ENCODE measurements at places on chromosomes 4 and X.

DNA sequence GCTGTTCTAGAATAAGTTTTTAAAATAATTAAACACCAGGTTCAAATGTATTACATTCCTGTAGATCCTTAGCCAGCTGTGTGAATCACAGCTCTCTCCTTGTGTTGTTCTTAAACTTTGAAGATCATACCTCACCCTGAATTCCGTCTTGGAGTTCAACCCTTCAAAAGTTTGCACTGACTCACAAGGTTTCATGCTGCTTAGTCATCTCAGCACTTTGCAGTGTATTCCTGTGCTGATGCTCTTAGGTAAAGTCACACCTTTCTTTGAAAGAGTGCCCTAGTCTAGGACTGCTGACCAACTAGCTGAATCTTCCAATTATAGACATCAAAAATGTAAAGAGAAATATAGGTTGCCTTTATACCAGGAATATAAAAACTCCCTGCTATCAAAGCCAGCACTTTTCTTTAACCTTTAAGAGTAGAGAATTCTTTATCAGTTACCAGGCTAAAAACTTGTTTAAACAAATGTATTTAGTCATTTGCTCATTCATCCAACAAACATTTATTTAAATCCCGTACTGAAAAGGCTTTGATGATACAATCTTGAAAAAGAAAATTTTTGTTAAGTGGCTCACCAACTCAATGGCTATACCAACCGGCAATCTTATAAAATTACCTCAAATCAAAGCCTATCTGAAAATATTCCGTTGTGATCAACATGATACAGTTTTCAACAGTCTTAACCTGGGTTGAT lies 169.7 kb downstream of the RAP1GDS1 start:
- no peak for DNase-seq

DNA sequence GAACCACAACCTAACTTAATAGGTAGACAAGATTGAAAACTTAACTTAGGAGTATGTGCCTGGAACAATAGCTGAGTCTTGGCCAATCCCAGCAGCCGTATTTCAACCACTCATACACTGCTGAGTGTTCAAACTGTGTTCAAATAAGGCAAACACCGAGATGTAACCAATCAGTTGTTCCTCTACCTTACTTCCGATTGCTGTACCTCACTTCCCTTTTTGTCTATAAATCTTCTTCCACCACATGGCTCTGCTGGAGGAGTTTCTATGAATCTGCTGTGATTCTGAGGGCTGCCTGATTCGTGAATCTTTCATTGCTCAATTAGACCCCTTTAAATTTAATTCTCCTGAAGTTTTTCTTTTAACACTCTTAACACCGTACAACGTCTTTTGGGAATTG lies 108.0 kb downstream of the ANAPC4 start:
- DNase-seq = no peak

GRCh38 chr4:67721315-67721769 lies 20.4 kb upstream of the UBA6 start:
- DNase-seq = no peak

DNA sequence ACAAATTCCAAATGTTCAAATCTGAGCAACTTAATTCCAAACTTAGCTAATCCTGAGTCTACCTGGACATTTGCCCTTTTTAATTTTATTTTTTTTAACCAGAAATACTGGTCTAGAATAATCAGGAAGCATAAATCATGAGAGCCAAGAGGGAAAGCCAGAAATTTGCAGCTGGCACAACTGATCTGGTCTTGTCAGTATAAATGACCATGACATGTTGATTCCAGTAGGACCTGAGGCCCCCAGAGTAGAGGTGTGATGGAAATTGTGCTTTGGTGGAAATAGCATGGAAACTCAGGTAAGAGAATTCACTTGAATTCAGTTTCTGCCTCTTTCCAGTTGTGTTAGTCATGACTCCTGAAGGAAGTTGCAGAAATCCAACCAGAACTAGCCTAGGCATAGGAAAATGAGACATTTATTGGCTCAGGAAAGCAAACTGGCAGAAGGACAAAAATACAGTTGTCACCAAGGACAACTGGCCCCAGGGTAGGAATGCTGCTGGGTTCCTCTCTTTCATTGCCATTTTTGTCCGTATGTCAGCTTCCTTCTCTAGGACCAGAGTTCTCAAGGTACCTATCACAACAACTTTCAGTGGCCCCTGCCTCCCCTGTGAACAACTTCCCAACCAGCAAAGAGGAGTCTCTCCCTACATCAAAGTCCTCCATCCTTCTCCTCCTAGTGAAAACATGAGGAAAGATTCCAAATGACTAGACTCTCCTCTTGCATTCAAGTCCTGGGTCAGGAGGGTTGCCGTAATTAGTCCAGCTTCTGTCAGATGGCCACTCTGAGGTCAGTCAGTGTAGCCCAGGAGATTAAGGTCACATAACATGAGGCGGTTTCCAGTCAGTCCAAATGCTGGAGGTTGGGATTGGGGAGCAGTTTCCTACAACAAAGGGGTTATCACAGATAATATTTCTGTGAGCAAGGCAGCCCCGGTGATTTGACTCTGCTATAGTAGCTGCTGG lies 29.3 kb upstream of the MYOZ2 start:
- DNase-seq = no peak

GRCh38 chr4:134388351-134388750 lies 186.8 kb upstream of the PABPC4L start:
- DNase-seq = no peak

DNA sequence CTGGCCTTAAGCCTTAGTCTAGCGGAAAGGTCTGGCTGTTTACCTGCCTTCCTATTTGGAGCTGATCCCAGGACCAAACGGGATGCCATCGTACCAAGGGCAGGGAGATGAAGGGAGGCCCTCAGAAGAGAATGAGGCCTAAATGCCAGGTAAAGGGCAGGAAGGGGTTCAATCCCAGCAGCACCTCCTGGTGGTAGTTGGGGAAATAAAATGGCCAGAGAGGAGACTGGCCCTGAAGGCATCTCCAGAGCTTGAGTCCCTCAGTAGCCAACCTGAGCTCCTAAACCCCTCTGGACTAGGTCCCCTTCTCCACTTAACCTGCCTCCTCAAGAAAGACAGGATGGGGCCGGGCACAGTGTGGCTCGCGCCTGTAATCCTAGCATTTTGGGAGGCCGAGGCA lies 53.7 kb downstream of the KDM5C start:
- DNase-seq = no peak

DNA sequence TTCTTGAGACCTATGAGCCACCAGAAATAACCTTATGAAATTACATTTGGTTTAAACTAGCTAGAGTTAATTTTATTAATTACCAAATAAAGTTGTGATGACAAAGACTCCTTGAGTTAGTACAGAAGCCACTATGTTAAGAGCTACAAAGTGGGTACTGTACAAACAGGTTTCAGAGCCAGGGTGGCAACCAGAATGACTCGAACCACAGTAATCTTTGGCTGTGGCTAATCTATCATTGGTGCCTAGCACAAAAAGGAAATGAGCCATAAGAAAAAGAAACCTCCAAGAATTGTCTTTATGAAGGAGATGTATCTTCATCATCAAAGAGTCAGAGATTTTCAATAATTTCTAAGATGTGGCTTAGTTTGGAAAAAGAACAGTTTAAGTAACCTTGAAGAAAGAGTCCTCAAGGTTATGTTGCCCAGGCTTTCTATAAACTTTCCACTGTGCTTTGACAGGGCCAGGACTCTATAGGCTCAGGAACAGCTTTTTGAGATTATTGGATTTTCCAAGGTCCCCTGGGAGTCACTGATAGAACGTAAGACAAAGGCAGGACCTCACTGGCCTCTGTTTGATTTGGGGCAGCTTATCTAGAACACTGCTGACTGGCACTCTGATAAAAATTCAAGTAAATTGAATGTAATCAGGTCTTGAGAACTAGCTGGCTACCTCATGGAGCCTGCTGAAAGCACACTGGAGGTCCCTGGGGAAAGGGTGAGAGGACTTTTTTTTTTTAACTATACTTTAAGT lies 777.7 kb downstream of the STIM2 start:
- no peak for DNase-seq

GRCh38 chrX:144732588-144732987 lies 514.7 kb upstream of the SPANXN1 start:
- no peak for DNase-seq

DNA sequence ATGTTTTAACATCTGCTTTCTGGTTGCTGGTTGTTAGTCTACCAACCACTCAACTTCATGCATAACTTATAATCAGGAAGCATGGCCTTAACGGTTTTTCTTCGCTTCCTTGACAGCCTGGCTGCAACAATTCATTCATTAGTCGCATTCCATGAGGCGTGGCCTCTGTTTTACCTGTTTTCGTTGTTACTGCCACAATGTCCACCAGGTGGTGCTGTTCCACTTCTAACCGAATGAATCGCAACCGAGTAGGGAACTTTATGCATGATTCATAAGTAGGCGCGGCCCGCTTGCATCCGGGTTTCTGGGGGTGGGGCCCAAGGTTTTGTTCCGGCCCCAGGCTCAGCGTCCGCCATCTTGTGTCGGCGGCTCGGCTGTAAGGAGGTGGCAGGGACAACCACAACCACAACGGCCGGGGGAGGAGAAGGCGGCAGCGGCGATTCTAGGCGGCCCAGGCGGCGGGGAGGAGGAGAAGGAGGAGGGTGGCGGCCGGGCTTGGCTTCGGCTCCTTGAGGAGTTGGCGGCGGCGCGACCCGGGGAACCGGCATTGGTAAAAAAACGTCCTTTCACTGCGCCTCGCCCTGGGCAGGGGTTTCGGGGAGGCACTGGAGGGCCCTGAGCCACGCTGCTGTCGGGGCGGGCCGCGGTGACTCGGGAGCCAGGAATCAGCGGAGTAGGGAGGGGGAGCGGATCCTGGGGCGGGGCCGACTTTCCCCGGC lies at the start of gene UBA1:
TSS of gene UBA1 (plus strand) at position 355 of the 719 bp plus-strand sequence. CDS start 4,974 bp downstream, outside the sequence.
- DNase-seq = peak; percentile 95

DNA sequence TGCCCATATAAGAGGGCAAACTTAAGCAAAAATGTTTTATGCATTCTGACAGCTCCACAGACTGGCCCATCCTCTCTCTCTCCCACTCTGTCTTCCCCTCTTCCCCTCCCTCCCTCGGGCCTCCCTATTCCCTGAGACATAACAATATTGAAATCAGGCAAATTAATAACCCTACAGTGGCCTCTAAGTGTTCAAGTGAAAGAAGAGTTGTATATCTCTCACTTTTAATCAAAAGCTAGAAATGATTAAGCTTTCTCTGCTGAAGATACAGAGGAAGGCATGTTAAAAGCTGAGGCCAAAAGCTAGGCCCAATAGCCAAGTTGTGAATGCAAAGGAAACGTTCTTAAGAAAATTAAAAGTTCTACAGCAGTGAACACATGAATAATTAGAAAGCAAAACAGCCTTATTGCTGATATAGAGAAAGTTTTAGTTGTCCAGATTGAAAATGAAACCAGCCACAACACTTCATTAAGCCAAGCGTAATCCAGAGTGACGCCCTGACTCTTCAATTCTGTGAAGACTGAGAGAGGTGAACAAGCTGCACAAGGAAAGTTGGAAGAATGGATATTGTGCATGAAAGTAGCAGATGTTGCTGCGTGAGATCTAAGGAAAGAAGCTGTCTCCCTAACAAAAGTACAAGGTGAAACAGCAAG lies 54.9 kb downstream of the USO1 start:
- no peak for DNase-seq

- DNase-seq = no peak
Measured at GRCh38 chr4:105274504-105274903, 127.8 kb downstream of the TET2 start.

- no peak for DNase-seq
Measured at GRCh38 chrX:54193085-54193821, 10.2 kb upstream of the FAM120C start.

DNA sequence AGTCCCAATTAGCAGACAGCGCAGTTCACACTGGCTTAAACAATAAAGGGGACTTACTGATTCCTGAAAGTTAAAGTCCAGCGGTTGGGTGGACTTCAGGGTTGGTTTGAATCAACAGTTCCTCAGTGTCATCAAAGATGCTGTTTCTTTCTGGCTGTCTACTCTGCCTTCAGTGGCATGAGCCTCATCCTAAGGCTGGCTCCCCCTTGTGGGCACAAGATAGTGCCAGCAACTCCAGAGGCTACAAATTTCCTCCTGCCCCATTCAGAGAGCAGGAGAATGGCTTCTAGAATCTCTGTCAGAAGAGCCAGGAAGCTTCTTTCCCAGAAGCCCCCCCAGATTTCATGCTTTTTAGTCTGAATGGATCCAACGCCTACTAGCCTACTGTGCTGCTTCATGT lies 82.4 kb upstream of the MTM1 start:
- peak; percentile 27 for DNase-seq

DNA sequence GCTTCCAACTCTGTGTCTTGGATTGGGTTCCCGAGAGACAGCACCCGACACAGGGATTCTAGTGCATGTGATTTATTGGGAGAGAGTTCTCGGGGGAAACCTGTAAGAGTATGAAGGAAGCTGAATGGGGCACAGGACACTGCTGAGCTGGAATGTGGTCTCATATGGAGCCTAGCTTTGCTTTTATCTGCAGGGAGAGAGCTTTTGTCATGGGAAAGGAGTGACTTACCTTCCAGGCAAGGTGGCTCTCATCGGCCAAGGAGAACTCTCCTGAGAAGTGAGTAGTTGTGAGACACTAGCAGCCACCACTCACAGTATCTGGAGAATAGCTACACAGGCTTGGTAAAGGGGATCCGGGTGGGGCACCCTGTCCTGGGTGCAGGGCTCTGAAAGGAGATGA lies 124.5 kb downstream of the NHS start:
- no peak for DNase-seq

DNA sequence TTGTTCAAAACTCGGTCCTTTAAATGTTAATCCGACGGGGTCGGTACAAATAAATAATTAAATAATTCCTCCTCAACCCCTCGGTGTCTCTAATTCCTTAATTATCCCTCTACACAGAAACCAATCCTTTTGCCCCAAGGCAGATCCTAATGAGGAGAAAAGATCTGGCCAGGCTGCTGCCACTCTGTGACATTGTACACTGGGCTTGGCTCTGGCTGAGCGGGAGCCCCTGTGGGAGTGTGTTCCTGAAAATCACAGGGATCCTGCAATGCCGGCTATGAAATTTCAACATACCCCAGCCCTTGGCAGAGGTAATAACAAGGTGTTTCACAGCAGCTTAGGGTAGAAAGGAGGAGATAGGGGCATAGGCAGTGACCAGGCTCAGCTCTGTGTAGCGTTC lies 96.0 kb downstream of the DHRSX start:
- DNase-seq = no peak

- no peak for DNase-seq
Measured at GRCh38 chr4:163673848-163674697, 179.6 kb downstream of the TMA16 start.

- no peak for DNase-seq
Measured at GRCh38 chr4:14348506-14348905, 653.8 kb upstream of the CPEB2 start.

GRCh38 chrX:75067931-75068330 lies 88.2 kb downstream of the ABCB7 start:
- DNase-seq = no peak

- no peak for DNase-seq
Measured at GRCh38 chrX:27728291-27728690, 79.5 kb upstream of the MAGEB10 start.

GRCh38 chrX:26032111-26032912 lies 105.8 kb upstream of the MAGEB18 start:
- no peak for DNase-seq

DNA sequence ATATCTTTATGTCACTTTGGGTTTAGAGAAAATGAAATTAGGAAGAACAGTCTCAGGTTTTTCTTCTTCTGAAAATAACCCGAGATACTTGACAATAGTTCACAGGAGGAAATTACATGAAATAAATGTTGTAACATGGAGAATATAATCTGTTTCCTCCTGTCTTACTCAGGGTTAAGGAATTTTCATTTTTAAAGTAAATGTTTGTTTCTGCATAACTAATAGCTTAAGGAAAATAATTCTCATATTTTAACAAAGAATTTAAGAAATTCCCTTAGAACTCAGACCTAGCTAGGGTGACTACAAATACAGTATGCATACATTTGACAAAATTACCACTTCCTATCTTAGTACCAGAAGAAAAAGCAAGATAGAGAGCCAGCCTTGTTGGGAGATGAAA lies 17.2 kb upstream of the SPRY1 start:
- no peak for DNase-seq

- peak; percentile 96 for DNase-seq
Measured at GRCh38 chr4:40395908-40396793, 61.0 kb downstream of the CHRNA9 start.

Data from NCI-H1092 treated with DMSO at 0.1 percent for 48 hours (cell line).